Epithelial cell of proximal tubule (primary cell): ENCODE measurements at places on chromosomes 2 and 18. TPM values are rescaled to one million over a fixed set of nuclear protein-coding genes. Genes with fewer than 3 reads are reported as not detected.

DNA sequence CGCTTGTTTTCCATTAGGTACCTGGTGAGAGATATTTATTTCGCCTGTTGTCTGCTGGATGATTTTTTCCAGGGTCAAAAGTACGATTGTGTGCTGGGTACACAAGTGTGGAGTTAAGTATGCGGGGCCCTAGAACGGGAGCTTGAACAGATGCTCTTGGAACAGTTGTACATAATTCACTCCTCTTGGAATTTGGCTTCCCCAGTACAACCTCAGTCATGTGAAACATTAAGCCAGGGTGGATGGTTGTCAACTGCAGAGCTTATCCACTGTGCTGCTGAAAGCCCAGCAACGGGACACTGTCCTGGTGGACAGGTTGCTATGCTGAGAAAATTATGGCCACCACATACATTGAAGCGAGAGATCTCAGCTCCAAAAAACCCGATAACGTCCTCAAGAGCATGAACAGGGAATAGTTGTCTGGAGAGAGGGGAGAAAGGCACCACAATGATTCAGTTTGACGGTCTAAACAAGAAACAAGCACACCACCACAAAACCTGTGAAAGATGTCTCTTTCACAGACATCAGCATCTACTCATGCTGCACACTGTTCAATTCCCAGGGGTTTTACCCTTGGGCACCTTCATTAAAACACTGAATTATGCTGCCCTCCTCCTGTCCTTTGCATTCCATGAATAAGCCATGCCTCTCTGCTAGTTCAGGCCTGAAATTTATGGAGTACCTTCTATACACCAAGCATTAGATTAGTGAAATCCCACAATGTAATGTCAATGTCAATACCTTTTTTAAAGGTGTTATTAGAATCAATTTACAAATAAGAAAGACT, 176.8 kb upstream of the TRIB2 start:
- no peak for DNase-seq

- DNase-seq, result no peak
Measured at GRCh38 chr2:146527166-146527565, 1317.7 kb upstream of the ACVR2A start.

DNA sequence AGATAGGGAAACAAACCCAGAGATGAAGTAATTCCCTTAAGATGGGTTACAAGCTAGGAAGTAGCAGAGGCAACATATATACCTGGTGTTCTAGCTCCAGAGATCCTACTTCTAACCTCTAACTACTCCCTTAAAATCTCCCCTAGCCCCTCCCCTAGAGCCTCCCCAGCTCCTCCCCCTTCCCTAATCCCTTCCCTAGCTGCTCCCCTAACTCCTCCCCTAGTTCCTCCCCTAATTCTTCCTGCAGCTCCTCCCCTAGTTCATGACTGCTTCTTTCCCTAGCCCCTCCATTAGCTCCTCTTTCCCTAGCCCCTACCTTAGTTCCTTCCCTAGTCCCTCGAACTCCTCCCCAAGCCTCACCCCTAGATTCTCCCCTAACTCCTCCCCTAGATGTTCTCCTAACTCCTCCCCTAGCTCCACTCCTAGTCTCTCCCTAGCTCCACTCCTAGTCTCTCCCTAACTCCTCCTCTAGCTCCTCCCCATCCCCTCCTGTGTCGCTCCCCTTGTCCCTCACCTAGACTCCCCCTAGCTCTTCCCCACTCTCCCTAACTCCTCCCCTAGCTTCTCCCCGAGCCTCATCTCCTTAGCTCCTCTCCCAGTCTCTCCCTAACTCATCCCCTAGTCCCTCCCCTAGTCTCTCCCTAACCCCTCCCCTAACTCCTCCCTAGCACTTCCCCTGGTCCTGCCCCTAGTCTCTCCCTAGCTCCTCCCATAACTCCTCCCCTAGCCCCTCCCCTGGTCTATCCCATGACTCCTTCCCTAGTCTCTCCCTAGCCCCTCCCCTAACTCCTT, 108.9 kb downstream of the CD226 start:
- DNase-seq, result no peak

GRCh38 chr2:58907644-58908043, 666.5 kb upstream of the FANCL start:
- DNase-seq, result no peak

GRCh38 chr2:275466-275865, 10.7 kb downstream of the ACP1 start:
- no peak for DNase-seq

GRCh38 chr2:133884739-133885381, 316.6 kb upstream of the NCKAP5 start:
- no peak for DNase-seq

GRCh38 chr2:207926989-207927300, 98.4 kb downstream of the PLEKHM3 start:
- DNase-seq, result no peak

DNA sequence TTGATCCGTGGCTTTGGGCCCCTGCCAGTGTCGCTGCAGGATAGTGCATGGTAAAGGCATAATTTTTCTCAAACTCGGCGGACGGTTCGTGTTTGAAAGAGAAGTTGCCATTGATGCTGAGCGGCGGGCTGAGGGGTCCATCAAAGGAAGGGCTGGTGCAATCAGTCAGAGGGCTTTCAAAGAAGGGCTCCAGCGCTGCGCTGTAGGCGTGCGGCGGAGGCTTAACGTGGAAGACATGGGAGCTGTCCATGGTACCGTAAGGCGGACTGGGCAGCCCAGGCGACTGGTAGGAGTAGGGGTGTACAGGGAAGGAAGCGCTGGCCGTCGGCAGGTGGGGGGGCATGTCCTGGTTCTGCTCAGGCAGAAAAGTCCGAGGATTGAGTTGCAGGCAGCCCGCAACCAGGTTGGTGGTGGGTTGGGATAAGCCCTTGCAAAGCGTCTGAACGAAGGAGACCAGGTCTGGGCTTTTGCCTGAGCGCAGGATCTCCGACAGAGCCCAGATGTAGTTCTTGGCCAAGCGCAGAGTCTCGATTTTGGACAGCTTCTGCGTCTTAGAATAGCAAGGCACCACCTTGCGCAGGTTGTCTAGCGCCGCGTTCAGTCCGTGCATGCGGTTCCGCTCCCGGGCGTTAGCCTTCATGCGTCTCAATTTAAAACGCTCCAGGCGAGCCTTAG, 2.3 kb downstream of the NEUROD1 start:
- no peak for DNase-seq

- no peak for DNase-seq
Measured at GRCh38 chr2:18551623-18552022, 8.8 kb downstream of the RDH14 start.

GRCh38 chr2:30958918-30959265, 151.6 kb upstream of the CAPN13 start:
- DNase-seq, result no peak

- DNase-seq, result no peak
Measured at GRCh38 chr2:17441790-17442189, 76.5 kb downstream of the RAD51AP2 start.

GRCh38 chr2:610491-610890, 66.7 kb downstream of the TMEM18 start:
- no peak for DNase-seq

- no peak for DNase-seq
Measured at GRCh38 chr2:219423652-219424377, 5.6 kb downstream of the DES start.

DNA sequence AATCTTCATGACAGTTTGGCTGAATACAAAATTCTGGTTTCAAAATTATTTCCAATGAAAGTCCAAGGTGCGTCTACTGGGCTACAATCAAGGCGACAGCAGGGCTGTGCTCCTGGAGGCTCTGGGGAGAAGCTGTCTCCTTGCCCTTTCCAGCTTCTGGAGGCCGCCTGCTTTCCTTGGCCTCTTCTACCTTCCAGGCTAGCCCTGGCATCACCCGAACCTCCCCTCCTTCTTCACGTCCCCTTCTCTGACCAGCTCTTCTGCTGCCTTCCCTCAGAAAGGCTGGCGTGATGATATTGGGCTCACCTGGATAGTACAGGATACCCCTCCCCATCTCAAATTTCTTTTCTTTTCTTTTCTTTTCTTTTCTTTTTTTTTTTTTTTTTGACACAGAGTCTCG, 115.5 kb downstream of the KCNF1 start:
- no peak for DNase-seq

- DNase-seq, result no peak
Measured at GRCh38 chr18:57863706-57864105, 60.6 kb upstream of the ATP8B1 start.

- DNase-seq, result no peak
Measured at GRCh38 chr2:182228741-182229140, 198.1 kb downstream of the PDE1A start.

GRCh38 chr2:161138429-161138828, 21.8 kb upstream of the TANK start:
- no peak for DNase-seq

DNA sequence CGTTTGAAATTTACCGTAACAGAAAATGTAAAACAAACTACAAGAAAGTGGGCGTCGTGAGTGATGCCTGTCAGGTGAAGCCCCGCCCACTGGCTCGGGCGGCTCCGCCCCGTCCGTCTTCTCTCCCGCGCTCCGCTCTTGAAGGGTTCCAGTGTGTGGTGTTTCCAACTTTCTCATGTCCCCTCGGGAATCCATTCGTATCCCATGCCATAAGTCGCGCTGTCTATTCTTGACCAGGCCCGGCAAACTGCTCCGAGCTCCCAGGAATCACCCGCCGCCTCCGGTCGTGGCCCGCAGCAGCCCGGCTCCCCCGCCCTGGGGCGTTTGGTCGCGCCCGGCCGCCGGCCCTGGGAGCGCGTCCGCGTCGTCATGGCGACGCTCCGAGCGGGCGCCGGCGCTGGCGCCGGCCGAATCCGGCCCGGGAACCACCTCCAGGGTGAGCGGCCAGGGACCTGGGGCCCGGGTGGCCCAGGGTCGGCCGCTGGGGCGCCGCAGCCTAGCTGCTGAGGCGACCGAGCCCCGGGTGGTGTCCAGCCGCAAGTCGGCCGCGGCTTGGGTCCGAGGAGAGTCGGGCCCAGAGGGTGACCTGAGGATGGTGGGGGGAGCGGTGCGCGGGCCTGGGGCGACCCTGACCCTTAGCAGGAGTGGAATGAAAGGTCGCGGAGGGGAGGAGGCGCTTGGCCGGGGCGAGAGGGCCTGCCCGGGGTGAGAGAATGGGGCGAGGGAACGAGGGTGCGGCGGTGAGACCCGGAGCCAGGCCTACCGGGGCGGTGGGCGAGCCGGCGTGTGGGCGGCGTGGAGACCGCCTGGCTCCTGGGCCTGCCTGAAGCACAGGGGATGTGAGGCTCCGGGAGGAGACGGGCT, at the start of gene CFAP221:
TSS of gene CFAP221 (plus strand) at position 375 of the 864 bp plus-strand sequence. CDS start 1,683 bp downstream, outside the sequence.
- no peak for DNase-seq

DNA sequence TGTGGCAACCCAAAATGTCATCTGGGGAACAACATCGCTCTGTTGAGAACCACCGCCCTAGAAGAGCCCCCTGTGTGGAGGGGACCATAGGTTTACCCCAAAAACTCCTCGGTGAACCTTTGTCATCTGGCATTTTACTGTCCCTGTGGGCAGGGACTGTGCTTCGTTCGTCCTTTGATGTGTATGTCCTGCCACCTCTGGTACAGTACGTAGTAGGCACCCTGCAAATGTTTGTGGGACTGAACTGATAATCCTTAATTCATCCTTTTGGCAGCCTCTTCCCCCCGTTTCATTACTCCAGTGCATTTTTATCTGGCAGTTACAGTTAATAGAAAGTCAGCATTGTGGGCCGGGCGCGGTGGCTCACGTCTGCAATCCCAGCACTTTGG, 728 bp downstream of the NAPG start:
- DNase-seq, result no peak

GRCh38 chr2:46163098-46163430, 134.1 kb upstream of the EPAS1 start:
- DNase-seq, result no peak

DNA sequence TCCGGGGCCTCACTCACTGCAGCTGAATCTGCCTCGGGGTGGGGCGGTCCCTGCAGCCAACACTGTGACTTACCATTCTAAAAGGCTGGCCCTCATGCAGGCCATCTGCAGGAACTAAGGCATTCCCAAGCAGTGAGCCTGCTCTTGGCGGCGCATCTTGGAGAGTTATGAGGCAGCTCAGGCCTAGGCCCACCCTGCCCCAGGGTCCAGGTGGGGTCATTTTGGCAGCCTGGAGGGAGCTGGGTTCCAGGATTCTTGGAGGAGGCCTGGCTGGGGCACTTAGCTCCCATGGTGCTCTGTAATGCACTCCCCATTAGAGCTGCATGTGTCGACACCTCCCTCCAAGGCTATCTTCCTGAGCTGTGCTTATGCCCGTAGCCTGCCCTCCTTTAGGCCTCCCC, 14.8 kb upstream of the BIN1 start:
- DNase-seq, result no peak

COL5A2 gene
- total RNA-seq, result 32.7 and 82.1 TPM in 2 replicates

KCTD1 gene
- total RNA-seq, result 24.2 and 40.2 TPM in 2 replicates

MEP1B gene
- total RNA-seq, result not detected in 2 replicates

SAG gene
- total RNA-seq, result not detected in 2 replicates

ZNF804A gene
- total RNA-seq, result not detected in 2 replicates

NEDD4L gene
- 77.6 and 95.9 TPM in 2 replicates for total RNA-seq

SATB2 gene
- total RNA-seq, result 1.8 and 2.7 TPM in 2 replicates

ZNF407 gene
- total RNA-seq, result 3.0 and 4.9 TPM in 2 replicates

CCBE1 gene
- 1.8 and 3.3 TPM in 2 replicates for total RNA-seq

C2orf76 gene
- 5.4 and 9.3 TPM in 2 replicates for total RNA-seq

FBXO48 gene
- 0.94 and 1.5 TPM in 2 replicates for total RNA-seq
